ENCODE measurements at places on chromosomes 7 and 10.
A peak's percentile ranks its signal among the peaks of the same experiment; 100 is the strongest.

DNA sequence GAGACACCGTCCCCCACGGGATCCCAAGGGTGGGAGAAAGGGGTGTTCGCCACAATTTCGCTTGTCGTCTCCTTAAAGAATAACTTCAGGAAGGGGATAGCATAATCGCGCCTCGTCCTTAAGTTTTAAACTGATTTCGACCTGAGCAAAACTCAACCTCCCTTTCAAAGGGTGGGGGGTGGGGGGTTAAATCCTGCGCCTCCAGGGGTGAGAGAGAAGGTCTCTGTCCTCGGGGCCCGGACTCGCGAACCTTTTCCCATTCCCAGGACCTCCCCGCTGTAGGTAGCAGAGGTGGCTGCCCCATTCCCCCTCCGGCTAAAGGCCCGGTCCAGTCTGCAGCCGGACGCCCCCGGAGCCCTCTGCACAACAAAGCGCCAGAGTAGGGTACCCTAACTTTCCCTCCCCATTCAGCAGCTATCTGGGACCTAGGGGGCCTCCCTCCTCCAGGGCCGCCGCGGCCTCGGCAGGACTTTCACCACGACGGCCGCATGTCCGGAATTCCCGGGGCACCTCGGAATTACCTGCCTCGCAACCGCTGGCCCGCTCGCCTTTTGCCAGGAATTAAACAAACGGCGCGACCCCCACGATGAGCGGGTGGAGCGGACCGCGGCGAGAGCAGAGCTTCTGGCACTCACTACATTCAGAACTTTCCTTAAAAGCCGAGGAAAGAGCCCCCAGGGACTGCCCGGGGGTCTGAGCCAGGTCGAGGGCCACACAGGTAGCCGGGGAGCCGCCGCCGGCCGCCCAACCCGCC lies 1.7 kb downstream of the CDK6 start:
- DNase-seq: peak; percentile 12

DNA sequence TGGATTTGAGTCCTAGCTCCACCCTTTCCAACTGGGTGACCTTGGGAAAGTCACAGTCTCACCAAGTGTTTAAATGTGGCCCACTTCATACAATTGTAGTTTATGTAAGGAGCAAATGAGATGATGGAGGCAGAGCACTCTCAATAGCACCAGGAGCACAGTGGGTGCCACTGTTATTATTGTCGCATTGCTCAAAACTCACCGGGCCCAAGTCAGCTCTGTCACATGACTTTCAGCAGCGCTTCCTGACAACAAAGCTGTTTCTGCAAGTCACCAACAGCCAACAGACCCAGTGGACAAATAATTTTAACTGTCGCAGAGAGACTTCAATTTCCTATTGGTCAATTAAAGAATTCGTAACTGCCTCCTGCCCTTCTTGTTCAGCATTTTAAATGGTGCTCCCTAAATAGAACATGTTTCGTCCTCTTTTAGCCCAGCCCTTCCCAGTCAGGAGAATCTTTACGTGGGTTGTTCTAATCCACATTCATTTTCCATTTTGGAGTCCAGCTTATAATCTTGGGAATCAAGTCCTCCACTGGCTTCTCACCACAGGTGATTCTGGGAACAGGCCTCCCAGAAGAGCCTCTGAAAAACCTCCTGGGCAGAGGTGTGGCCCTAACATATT lies 415.6 kb upstream of the NPVF start:
- DNase-seq: no peak

- no peak for DNase-seq
Measured at GRCh38 chr7:34761206-34761605, 103.2 kb downstream of the NPSR1 start.

DNA sequence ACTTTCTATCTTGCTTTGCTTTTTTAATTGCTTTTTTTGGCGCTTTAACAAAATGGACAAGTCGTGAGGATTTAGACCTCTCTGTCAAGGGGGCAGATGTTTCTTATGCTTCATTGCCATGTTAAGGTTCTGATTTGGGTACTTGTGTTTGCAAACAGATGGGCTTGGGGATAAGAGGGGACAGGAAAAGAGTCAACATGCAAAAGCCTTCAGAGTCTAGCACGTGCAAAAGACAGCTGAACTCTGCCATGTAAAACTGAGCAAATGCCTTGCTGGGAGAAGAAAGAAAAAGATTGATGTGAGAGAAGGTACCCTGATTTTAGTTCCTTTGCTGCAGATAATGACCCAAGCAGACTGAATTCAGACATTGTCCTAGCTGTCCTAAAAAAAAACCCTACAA lies 173.1 kb downstream of the KIAA1217 start:
- no peak for DNase-seq

GRCh38 chr10:21514818-21515351 lies 10.6 kb downstream of the SKIDA1 start:
- no peak for DNase-seq

GRCh38 chr7:80954191-80954590 lies 35.3 kb upstream of the SEMA3C start:
- DNase-seq: no peak

- no peak for DNase-seq
Measured at GRCh38 chr7:425794-426188, 93.9 kb downstream of the PDGFA start.

DNA sequence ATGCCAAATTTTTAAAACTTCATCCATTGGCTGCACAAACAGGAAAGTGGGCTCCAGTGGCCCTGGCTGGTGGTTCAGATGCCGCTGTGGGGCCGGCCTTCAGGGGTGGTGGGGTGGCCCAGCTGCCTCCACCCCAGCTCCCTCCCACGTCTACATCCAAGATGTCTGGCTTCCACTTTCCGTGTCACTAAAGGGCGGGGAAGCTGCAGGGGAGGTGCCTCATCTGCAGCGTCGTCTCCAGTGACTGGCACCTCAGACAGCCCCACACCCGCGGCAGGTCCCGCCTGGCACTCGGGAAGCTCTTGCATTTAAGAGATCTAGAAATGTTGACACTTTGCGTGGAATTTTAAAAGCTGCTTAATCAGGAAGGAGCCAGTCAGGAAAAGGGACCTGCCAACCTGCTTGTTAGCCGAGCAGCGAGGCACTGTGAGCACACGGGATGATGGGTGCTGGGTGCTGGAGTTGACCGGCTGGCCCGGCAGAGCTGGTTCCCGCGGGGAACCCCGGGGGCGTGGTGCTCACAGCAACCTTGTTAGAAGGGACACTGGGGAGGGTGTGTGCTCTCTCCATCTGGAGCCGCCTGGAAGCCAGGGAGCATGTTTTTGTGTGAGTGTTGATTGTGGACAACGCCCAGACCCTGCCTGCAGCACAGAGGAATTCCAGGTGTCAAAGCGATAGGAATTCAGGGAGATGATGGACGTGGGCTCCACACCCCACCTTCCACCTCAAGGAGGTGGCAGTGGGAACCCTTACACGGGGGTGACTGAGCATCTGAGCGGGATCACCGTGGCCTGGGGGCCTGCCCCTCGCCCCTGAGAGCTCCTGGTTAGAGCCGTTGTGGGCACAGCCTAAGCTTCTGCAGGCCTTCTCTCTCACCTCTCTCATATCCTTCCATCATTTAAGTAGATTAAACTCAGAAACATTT lies 320.5 kb downstream of the PTPRN2 start:
- no peak for DNase-seq

DNA sequence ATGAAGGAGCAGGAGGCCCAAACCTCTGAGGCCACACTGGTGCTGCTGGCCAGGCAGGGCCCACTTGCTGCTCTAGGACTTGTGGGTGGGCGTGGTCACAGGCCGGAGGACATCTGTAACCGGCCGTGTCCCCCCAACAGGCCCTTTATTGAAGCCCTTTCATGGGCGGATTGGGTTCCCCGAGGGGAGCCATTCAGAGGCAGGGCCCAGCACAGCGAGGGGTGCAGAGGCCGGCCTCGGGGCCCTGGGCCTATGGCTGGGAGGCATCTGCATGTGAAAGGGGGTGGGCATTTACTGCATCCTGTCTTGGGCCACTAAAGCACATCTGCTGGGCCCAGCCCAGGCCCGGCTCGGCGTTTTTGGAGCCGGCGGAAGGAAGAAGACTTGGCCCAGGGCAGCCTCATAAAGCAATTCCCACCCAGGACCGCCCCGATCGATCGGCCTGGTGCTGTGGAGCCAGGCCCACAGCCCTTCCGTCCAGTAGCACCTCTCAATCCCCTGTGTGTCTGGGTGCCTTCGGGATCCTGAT lies 8.4 kb downstream of the LHPP start:
- no peak for DNase-seq

DNA sequence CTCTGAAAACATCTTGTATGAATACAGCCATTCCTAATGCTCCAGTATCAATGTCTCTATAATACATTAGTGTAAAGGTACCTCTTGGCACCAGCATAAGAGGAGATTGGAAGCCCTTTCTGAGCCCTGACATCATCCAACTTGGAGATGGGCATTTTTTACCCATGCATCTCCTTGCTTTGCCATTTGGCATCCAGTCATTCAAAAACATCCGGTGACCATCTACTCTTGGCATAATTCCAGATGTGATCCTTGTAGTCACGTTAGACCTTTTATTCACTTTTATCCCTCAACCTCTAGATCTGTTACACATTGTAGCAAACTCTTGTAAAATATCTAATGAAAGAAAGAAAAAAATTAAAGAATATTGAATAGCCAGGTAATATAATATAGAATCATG lies 17.9 kb upstream of the SGMS1 start:
- DNase-seq: peak; percentile 72

DNA sequence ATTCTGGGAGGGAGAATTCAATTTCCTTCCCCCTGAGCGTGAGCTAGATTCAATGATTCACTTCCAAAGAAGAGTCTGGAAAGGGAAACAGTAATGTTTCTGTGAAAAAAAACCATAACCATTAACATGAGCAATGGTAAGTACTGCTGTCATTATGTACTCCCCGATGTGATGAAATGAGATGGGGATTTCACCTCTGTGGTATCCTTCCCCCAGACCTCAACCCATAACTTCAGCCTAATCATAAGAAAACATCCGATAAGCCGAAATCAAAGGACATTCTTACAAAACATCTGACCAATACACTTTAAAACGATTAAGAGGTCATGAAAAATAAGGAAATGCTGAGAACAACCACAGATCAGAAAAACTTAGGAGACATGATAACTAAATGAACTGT lies 27.2 kb downstream of the EZH2 start:
- DNase-seq: no peak

DNA sequence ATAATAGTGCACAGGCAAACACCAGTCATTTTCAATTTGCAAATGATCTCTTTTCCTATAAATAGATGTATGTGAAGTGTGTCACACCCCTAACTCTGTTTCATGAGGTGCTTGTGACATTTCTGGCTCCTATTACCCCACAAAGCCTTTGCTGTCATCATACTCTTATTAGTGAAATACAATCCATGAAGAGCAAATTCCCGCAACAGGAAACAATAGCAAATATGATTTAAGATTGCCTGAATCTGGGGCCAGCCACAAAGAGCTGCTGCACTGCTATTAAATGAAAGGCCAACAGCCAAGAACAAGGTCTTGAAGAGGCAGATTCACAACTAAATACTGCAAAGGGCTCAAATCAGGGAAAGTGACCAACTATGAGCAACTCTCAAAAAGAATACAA lies 96.3 kb upstream of the CAV2 start:
- no peak for DNase-seq

GRCh38 chr7:66355756-66356155 lies 150.6 kb downstream of the TPST1 start:
- DNase-seq: no peak

- DNase-seq: no peak
Measured at GRCh38 chr7:94913391-94913790, 6.0 kb downstream of the PPP1R9A start.

Data from PC-3 (cell line).